ENCODE measurements at places on chromosomes 16 and 17. TPM values are rescaled to one million over a fixed set of nuclear protein-coding genes. Genes with fewer than 3 reads are reported as not detected.

Gene ZFP3
- 6.2 TPM for total RNA-seq

Gene LHX1
- not detected for total RNA-seq

Gene ALOX15
- not detected for total RNA-seq

Gene SGCA
- total RNA-seq = 67.4 TPM

- DNase-seq = no peak
Measured at GRCh38 chr16:88047462-88047861, 96.2 kb downstream of the BANP start.

GRCh38 chr16:85107083-85107482, 5.2 kb downstream of the CIBAR2 start:
- no peak for DNase-seq

GRCh38 chr16:57987441-57988177, 12.9 kb downstream of the ZNF319 start:
- no peak for DNase-seq

DNA sequence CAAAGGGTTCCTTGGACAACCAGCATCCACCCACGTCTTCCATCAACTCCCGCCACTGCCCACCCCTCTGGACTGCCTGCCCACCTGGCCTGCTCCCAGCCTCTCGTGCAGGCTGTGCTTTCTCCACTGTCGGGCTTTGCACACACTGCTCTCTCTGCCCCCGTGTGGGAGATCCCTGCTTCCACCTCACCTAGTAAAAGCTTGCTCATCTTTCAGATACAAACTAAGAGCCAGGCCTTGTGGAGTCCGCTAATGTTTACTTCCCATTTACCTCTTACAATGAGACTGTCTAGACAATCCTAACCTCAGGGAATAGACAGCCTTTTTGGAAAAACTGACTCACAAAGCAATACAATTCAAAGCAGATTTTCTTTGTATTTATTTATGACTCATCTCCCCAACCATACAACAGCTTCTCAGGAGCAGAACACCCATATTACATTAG, 67.6 kb downstream of the USP31 start:
- peak; percentile 16 for DNase-seq

DNA sequence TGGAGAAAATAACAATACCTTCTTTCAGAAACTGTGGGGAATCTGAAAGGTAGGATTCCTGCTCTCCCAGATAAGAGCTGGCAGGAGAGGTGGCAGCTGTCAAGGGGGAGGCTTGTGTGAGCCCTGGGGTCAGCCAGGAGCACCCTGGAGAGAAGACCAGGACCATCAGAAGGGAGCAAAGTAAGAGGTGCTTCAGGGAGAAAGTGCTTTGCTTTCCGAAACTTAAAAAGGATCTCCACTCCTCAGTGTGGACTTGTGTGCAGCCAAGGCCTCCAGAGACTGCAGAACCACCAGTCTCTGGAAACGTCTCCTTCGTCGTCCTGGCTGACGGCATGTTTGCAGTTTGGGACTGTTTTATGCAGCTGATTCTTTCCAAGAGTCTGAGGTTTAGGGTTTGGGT, 13.7 kb upstream of the SOX9 start:
- no peak for DNase-seq

- no peak for DNase-seq
Measured at GRCh38 chr17:82227629-82228277, 1.1 kb upstream of the SLC16A3 start.

GRCh38 chr16:56910654-56911539, 21.0 kb upstream of the HERPUD1 start:
- no peak for DNase-seq

DNA sequence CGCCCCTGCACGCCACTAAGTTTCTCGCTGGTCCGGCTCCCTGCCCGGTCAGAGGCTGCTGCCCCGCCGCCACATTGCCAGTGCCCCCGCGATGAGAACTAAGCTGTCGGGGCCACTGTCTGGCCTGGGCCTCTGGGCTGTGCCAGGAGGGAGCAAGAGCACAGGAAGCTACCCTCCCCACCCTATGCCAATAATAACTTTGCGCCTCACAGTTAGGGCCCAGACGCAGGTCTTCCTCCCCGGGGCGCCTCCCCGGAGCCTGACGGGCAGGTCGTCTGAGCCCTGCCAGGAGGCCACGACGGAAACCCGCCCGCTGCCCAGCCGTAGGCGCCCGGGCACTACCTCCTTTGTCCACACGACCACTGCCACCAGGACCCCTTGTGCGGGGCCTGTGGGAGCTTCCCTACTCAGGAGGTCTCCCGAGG, 1.5 kb downstream of the ZFPM1 start:
- peak; percentile 56 for DNase-seq

GRCh38 chr16:69566981-69567680, 1.4 kb downstream of the NFAT5 start:
- no peak for DNase-seq

DNA sequence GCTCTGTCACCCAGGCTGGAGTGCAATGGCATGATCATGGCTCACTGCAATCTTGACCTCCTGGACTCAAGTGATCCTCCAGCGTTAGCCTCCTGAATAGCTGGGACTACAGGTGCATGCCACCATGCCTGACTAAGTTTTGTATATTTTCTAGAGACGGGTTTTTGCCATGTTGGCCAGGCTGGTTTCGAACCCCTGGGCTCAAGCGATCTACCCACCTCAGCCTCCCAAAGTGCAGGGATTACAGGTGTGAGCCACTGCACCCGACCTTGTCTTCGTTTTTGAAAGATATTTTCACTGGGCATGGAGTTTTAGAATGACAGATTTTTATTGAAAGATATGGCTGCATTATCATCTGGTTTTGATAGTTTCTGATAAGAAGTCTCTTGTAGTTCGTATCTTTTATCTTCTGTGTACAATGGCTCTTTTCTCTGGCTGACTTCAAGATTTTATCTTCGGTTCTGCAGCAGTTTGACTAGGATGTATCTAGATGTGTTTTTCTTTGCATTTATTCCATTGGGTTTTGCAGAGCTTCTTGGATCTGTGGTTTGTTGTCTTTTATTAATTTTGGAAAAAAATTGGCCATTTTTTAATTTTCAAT, 14.6 kb downstream of the ADGRG5 start:
- no peak for DNase-seq

DNA sequence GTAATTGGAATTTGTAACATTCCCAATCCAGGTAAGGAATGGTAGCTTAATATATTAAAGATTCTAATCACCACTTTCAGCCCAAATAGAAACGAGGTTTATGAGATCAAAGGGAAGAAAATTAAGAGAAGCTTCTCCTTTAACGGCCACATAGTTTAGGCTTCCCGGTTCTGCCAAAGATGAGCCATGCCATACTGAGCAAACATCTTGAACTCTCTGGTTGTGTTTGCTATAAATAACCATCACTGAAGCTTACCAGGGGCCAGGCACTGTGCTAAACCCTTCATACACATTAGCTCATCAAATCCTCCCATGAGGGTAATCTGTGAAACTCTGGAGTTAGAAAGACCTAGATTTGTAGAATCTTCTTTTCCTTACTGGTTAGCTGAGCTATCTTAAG, 2.8 kb downstream of the MYH11 start:
- DNase-seq = no peak

DNA sequence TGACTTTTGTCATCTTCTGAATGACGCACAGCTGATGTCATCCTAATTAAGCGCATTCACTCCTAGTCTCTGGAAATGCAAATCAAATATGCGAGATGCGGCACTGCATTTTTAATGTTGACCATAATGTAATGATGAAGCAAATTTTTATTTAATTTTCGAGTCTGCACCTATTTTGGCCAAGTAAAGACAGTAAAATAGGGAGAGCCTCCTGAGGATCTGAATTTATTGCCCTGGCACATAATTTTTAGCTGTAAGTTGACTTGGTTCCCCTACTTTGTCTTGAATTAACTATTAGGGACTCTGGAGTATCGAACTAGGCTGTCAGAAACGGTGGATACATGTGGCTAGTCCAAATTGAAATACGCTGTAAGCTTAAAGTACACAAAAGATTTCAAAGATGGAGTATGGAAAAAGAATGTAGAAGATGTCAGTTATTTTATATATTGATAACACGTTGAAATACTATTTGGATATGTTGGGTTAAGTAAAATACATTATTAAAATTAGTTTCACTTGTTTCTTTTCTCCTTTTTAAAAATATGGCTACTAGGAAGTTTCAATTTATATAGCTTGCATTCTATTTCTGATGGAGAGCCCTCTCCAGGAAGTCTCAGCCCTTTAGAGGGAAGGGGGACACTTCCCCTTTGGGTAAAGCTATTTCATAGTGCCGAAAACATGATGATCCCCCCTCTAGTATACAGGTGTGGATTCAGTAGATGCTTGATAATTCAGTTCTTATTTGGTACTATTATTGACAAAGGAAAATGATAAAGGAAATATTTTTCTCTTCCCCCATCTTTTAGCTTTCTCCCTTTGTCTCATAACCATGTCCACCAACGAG, 991 bp downstream of the KPNA2 start:
- no peak for DNase-seq

GRCh38 chr16:67971111-67971510, 2.7 kb upstream of the SLC12A4 start:
- no peak for DNase-seq
